ENCODE measurements at places on chromosomes 7 and 10.

GRCh38 chr10:24438800-24439199, 229.9 kb downstream of the KIAA1217 start:
- no peak for DNase-seq

GRCh38 chr10:128058106-128058749, 68.0 kb downstream of the MKI67 start:
- no peak for DNase-seq

DNA sequence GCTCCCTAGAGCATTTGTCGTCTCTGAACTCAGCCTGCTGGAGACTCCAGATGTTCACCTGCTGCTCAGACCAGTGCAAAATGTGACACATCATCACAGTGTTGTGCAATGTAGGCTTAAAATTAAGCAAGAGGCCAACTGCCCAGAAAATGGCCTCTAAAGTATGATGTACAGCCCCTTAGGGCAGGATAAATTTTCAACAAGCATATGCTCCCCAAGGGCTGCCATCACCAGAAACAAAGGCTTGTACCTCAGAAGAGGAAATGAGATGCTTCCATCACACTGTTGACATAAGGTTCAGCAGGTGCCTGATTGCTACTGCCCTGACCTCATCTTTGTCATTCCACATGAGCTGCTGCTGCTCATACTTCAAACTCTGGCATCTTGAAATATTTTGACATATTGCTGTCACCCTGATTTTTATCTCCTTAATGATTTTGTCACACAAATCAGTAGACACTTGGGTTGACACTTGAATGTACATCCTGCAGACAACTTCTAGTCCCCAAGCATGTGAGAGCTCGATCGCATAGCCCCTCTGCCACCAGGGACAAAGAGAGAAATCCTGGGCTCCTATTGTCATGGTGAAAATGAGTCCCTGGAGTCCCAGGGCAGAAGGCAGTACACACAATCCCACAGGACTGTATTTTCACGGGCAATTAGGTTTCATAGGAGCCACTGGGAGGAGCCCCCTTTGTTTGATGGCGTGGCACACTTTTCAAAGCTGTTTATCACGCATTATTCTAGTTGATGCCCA, 219.7 kb upstream of the STK17A start:
- no peak for DNase-seq

GRCh38 chr7:141001122-141001521, 13.6 kb downstream of the MRPS33 start:
- no peak for DNase-seq
